SJSA1 (cell line): ENCODE measurements at places on chromosomes 6 and 20.

DNA sequence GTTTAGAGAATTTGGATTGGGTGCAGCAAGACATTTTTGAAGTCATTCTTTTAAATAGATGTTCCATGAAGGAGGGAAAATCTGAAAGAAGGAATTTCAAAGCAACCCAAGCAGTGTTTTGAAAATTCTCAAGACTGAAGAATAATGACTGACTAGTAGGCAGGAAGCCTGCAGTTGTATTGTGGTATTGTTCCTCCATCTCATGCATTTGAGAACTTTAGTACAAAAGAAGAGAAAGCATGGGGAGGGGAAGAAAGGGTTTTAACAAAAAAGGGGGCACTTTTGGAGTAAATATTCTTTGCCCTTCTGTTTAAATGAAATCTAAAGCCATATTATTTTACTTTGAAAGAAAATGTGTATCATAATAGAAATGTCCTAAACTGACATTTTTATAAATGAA, 6.6 kb downstream of the NCOA3 start:
- peaks cover 1% of the 10 kb centered on the region for H3K4me1 ChIP-seq
- no peak for DNase-seq
- no peaks in the 10 kb centered on the region for H3K36me3 ChIP-seq
- H3K27ac ChIP-seq: no peak overlapping the region

DNA sequence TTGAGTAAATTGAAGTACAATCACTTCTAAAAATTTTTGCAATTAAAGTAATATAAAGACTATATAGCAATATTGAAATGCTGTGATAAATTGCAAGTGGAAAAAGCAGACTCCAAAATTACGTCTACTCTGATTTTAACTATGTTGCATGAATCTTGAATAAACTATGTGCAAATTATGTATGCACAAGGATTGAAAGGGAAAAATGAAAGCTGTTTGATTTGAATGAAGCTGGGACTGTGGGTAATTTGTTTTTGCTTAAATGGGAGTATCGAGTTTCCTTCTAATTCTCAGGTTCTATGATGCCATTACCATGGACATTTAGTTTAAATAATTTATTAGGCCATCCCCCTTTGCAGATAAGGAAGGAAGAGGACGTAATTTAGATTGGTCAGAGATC, 198.7 kb upstream of the MYLIP start:
- H3K27ac ChIP-seq: no peak overlapping the region
- DNase-seq: no peak
- H3K4me1 ChIP-seq: no peaks in the 10 kb centered on the region
- no peaks in the 10 kb centered on the region for H3K36me3 ChIP-seq

GRCh38 chr6:169784821-169785340, 33.5 kb downstream of the ERMARD start:
- no peak for DNase-seq
- H3K36me3 ChIP-seq: no peaks in the 10 kb centered on the region
- no peak overlapping the region for H3K27ac ChIP-seq
- H3K4me3 ChIP-seq: no peak overlapping the region

DNA sequence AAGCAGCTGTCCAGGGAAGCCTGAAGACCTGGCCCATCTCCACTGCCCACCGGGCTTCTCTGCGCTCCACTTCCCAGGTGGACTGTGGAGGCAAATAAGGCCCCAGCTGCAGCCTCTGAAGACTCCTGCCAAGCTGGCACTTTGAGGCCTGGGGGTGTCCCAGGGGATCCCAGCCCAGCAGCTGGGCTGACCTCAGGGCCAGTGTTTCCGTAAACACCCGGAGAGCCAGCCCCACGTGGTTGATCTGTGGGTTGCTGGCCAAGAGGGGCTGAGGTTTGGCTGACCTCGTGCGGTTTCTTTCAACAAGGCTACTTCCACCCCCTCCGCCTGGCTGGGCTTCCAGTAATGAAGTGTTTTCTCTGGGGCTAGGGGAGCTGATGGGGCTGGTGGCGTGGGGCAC, 12.4 kb upstream of the CCN5 start:
- no peaks in the 10 kb centered on the region for H3K36me3 ChIP-seq
- DNase-seq: peak; percentile 79
- H3K27me3 ChIP-seq: no peaks in the 10 kb centered on the region
- no peak overlapping the region for H3K4me3 ChIP-seq
- peaks cover 29% of the 10 kb centered on the region for H3K4me1 ChIP-seq

DNA sequence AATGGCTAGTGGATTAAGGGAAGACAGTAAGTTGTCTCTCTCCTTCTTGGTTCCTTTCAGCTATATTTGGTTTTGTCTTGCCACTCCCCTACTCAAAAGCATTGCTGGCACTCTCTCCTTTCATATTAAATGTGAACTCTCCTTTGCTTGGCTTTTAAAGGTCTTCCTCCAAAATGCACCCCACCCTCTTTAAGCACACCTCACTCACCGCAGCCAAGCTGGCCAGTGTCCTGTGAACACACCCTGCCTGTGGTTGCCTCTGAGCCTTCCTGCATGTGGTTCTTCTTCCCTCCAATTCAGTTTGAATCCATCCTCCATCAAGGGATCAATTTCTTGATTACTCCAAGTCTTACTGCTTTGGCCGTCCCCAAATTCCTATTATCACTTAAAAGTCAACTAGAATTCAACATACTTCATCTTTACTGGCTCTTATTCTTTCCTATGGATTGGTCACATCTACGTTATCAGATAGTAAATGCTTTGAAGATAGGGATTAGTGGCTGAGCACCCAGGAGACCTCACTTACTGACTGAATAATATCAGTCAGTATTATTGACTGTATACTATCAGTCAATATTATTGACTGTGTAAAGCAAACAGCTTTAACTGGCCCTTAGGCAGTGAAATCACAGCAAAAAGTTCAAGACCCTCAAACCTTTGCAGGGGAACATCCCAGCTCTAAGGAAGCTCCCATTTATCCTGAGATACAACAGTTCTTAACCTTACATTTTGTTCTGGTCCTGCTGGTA, 41.6 kb upstream of the SPDEF start:
- H3K27me3 ChIP-seq: no peaks in the 10 kb centered on the region
- DNase-seq: no peak
- peaks cover 40% of the 10 kb centered on the region for H3K4me1 ChIP-seq

DNA sequence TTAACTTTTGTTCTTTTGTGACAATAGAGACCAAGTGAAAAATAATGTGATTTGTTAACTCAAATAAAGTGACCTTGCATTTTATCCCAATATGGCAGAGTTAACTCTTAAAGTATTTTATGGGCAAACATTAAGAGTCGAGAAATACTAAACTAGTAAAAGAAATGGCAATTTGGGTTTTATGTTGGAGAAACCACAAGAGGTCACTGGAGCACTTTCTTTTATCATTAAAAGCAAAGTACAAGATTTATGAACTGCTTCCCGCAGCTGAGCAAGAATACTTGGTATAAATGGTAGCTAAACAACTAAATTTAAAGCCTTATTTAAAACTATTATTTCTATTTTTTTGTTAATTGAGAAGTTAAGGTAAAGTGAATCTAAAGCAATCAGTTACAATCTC, 33.5 kb upstream of the MCM9 start:
- H3K4me3 ChIP-seq: no peak overlapping the region
- no peaks in the 10 kb centered on the region; the same call in 1 of the 2 replicates for H3K27me3 ChIP-seq
- no peak for DNase-seq
- no peaks in the 10 kb centered on the region for H3K4me1 ChIP-seq
- H3K27ac ChIP-seq: no peak overlapping the region

DNA sequence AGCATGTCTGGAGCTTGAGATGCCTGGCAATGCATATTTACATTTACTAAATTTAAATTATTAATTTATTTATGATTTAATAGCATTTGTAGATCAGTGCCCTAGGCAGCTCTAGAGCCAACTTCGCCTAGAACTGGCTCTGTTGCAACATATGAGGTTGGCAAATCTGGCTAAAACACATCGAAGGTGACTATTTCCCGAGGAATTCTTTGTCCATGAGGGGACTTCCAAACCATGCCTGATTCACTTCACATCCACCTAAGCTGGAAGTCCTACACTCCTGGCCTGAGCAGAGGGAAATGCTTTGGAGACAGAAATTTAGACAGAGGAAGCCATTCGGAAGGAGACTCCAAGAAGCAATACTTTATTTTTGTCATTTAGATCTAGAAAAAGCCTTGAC, 211.0 kb upstream of the ARG1 start:
- H3K4me3 ChIP-seq: no peak overlapping the region
- no peak for DNase-seq
- H3K27ac ChIP-seq: no peak overlapping the region
- no peaks in the 10 kb centered on the region for H3K4me1 ChIP-seq
- H3K27me3 ChIP-seq: no peaks in the 10 kb centered on the region

DNA sequence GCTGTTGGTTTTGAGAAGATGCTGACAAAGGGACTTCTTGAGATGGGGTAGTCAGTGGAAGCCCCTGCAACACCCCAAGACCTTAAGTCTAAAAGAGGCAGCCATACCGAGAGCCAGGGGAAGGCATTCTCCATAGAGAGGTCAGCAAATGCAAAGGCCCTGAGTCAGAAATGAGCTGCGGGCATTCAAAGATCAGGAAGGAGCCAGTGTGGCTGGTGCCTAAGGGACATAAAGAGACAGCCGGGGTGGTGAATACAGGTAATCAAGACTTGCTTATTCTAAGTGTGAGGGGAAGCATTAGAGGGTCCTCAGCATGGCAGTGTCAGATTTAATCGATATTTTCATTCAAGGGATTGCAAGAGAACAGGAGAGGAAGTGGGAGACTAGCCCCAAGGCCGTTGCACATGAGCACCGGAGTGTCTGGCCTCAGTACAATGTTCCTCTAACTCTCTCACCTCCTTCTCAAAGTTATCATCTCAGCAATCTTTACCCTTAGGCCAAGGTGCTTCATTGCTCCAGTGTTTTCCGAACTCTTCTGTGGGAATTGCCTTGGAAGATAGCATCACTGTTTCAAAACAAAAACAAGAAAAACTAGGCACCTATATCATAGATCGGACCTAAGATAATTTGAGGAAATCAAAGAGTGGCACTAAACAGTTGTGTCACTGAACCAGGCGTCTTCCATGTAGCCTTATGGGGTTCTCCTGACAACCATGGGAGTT, 173.2 kb downstream of the DOK5 start:
- H3K27me3 ChIP-seq: no peaks in the 10 kb centered on the region; the same call in 1 of the 2 replicates
- no peak for DNase-seq
- H3K4me3 ChIP-seq: no peak overlapping the region
- no peaks in the 10 kb centered on the region for H3K36me3 ChIP-seq
- no peak overlapping the region for H3K27ac ChIP-seq
- no peaks in the 10 kb centered on the region for H3K4me1 ChIP-seq

- DNase-seq: no peak
- no peaks in the 10 kb centered on the region for H3K27me3 ChIP-seq
- no peak overlapping the region for H3K27ac ChIP-seq
- H3K4me3 ChIP-seq: no peak overlapping the region
Observed at GRCh38 chr6:4169028-4169789, 33.8 kb upstream of the ECI2 start.

DNA sequence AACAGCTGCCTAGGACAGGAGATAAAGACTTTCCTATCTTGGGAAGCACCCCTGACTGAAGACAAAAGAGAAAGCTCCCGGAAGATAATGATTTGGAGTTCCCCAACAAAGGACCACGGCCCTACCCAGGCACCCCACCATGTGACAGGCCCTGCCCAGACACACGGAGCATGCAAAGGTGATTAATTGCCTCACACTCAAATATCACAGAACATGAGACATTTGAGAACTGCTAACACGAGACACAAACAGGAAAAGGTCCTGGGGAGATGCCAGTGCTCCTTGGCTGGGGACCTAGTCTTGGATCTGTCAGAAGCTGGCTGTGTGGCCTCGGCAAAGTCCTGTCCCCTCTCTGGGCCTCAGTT, 82.5 kb upstream of the PTPN1 start:
- H3K4me3 ChIP-seq: no peak overlapping the region
- DNase-seq: no peak
- H3K27ac ChIP-seq: no peak overlapping the region
- H3K4me1 ChIP-seq: peaks cover 10% of the 10 kb centered on the region

DNA sequence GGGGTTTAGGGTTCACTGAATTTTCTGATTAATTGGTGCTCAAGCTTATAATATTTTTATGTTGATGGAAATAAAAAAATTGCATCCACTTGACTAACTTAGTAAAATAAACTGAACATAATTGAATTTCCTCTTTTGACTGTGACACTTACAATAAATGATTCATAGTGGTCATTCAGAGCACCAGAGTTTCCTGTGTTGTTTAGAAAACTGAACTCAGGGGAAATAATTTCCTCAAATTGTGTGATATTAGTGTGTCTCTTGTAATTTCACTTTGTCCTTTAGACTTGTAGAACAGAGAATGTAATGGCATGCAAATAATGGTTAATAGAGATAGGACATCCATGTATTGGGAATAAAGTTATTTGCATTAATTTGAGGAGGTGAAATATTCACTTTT, 319.7 kb upstream of the MAN1A1 start:
- H3K36me3 ChIP-seq: no peaks in the 10 kb centered on the region
- DNase-seq: no peak
- no peak overlapping the region for H3K27ac ChIP-seq
- H3K4me3 ChIP-seq: no peak overlapping the region
- H3K4me1 ChIP-seq: no peaks in the 10 kb centered on the region

GRCh38 chr6:32689531-32690501, 23.4 kb upstream of the HLA-DQB1 start:
- peaks cover 27% of the 10 kb centered on the region for H3K27me3 ChIP-seq
- no peaks in the 10 kb centered on the region for H3K36me3 ChIP-seq
- DNase-seq: no peak

DNA sequence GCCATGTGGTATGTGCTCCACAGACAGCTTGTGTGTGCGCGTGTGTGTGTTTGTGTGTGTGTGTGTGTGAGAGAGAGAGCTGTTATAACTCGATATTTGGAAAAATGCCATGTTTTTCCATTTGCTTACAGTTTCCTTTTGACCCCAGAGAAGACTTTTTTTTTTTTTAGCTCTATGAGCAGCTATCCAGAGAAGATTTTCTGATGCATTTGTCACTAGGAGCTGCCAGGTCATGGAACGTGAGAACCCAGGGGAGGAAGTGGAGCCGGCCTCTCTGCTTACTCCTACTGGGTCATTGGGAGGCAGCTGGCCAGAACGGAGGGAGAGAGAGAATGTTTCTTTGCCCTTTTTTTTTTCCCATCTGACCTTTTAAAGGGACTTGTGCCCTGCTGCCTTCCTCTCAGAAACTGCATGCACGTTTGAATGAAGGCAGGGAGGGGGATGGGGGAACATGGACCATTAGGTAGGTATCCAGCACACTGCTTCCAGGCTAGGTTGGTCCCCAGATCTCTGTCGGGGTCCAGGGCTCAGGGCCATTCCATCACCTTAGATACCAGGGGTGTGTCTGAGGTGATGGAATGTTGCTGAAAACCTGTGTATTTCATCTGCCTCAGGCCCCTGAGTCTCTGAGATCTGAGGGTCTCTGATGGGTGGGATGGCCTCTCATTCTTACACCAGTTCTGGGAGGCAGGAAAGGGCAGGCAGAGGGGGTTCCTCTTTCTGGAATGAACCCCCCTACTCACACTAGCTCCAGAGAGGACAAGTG, 11.2 kb upstream of the MRPS18A start:
- H3K36me3 ChIP-seq: no peaks in the 10 kb centered on the region
- H3K27me3 ChIP-seq: no peaks in the 10 kb centered on the region
- no peak overlapping the region for H3K27ac ChIP-seq
- peaks cover 44% of the 10 kb centered on the region for H3K4me1 ChIP-seq

- H3K36me3 ChIP-seq: no peaks in the 10 kb centered on the region
- no peak for DNase-seq
- no peak overlapping the region for H3K4me3 ChIP-seq
- no peak overlapping the region for H3K27ac ChIP-seq
- H3K27me3 ChIP-seq: no peaks in the 10 kb centered on the region
- peaks cover 12% of the 10 kb centered on the region for H3K4me1 ChIP-seq
Observed at GRCh38 chr6:10250655-10251220, 164.1 kb downstream of the TFAP2A start.
